Activated naive CD4-positive, alpha-beta T cell treated with anti-CD3 and anti-CD28 coated beads, Interleukin-2, amount 50 U/mL, for 72 hours (primary cell): ENCODE measurements at places on chromosomes 3 and 15.

GRCh38 chr15:71809346-71809745, 1.0 kb upstream of the NR2E3 start:
- no peak for DNase-seq

- no peak for DNase-seq
Observed at GRCh38 chr15:55110446-55110845, 86.3 kb downstream of the RSL24D1 start.

GRCh38 chr15:77107531-77108355, 36.8 kb upstream of the TSPAN3 start:
- no peak for DNase-seq

DNA sequence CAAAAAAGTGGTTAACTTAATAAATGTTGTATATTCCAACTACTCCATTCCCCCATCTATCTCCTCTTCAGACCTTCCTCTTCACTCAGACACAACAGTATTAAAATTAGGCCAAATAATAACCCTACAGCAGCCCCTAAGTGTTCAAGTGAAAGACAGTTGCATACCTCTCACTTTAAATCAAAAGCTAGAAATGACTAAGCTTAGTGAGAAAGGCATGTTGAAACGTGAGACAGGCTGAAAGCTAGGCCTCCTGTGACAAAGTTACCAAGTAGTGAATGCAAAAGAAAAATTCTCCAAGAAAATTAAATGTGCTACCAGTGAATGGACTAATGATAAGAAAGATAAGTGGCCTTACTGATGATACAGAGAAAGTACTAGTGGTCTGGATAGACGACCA, 71.7 kb downstream of the ANKRD28 start:
- no peak for DNase-seq

DNA sequence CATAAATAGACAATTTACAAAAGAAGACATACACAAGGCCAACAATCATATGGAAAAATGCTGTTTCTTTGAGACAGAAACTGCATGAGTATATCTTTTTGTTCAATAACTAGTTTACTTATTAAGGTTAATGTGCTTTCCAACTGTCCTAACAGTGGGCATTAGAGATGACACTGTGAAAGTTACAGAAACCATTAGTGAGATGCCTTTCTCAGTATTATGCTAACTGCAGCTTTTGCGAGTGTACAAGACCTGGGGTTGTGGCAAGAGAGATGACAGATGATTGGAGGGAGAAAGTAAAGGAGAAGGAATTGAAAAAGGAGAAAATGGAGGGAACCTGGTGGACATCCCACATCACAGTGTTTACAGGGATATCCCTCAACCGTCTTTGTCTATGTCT, 640.5 kb downstream of the ZPLD1 start:
- no peak for DNase-seq

DNA sequence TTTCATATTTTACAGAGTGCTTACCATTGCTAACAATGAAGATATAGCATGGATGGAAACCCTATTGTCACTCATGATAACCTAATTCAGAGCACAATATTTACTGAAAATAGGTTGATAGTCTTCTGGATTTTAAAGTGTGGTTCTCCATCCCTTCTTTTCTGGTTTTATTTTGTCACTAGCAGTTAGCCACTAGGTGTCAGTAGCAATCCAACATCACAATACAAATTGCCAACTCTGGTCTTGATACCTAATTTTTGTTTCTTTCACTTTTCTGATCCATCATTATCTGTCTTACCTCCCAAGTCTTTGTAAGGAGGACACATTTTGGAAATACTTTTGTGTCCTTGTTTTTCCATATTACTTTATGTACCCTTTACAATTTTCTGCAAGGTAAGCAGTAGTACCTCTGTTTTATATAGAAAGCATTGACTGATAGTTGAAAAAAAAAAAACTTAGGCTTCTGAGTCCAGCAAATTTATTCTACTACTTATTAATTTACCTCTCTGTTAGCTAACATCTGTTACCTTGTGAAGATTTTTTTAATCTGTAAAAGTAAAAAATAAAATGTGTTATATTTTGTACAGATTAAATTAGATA, 28.3 kb upstream of the CRYBG3 start:
- no peak for DNase-seq

GRCh38 chr15:52336529-52336928, 40.9 kb upstream of the MYO5C start:
- DNase-seq, result no peak

DNA sequence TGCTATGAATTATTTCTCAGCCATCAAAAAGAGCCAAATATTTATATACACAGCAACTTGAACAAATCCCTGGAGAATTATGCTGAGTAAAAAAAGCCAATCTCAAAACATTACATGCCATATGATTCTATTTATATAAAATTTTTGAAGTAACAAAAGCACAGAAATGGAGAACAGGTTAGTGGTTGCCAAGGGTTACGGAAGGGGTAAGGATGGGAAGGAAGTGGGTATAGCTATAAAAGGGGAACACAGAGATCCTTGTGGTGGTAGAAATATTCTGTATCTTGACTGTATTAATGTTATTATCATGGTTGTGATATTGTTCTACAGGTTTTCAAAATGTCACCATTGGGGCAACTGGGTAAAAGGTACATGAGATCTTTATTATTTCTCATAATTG, 62.3 kb upstream of the ASB14 start:
- no peak for DNase-seq

- DNase-seq, result no peak
Observed at GRCh38 chr3:48088056-48088748, 72.0 kb upstream of the MAP4 start.

DNA sequence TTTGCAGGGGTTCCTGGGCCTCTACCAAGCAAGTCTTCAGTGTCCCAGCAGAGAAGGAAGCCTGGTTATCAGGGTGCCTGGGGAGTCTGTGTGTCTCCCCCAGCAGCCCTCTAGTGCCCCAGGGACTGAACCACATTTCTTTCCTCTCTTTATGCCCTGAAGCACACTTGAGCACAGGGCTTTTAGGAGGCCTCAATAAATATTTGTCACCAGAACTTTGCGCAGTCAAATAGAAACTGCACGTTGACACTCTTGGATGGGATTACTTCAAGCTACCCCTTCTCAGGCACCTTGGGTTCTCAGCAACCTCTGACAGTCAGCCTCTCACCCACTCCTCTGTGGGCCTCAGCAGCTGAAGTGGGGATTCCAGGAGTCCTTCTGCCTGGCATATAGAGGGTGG, 226.6 kb upstream of the HES1 start:
- DNase-seq, result no peak

GRCh38 chr15:66027268-66027805, 158.0 kb downstream of the RAB11A start:
- no peak for DNase-seq

DNA sequence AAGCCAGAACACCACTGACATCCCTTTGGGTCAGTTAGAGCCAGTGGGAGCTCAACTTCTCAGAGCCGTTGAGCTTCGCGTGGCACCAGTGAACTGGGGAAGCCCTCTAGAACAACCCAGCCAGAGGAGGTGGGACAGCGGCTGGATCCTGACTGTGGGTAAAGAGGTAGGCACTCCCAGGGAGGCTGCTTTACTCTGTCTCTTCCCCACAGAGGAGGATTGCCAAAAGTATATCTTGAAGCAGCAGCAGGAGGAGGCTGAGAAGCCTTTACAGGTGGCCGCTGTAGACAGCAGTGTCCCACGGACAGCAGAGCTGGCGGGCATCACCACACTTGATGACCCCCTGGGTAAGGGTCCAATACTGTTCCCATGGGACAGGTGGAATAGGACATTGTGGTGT, 1.2 kb downstream of the MYD88 start:
- no peak for DNase-seq

DNA sequence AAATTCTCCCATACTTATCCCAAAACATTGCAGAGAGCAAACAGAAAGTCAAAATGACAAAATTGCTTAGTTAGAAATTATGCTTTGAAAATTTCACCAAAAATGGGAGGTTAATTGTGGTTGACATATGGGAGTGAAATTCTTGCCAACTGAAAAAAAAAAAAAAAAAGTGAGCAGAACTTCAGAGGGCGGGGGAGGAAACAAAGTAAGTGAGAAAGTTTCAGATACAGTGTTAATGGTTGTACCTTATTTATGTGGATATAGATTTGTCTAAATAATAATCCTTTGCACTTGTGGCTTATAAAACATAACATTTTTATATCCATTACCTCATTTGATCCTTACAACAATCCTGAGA, 91.5 kb upstream of the RAP2B start:
- no peak for DNase-seq

DNA sequence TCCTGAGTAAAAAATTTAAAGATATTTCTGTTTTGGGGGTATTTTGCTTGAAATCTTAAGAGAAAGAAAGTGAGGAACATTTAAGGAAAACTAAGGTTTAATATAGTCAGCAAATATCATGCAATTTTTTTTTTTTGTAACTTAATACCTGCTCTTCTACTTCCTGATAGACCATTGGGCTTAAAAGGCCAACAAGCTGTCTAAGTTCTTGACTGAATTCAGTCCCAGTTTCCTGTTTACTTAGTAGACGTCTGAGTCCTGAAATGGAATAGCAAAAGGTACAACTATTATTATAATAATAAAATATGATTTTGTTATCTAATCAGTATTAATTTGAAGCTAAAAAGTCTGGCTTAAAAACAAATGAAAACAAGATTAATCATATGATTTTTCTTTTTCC, 37.9 kb downstream of the IQCB1 start:
- DNase-seq, result no peak

DNA sequence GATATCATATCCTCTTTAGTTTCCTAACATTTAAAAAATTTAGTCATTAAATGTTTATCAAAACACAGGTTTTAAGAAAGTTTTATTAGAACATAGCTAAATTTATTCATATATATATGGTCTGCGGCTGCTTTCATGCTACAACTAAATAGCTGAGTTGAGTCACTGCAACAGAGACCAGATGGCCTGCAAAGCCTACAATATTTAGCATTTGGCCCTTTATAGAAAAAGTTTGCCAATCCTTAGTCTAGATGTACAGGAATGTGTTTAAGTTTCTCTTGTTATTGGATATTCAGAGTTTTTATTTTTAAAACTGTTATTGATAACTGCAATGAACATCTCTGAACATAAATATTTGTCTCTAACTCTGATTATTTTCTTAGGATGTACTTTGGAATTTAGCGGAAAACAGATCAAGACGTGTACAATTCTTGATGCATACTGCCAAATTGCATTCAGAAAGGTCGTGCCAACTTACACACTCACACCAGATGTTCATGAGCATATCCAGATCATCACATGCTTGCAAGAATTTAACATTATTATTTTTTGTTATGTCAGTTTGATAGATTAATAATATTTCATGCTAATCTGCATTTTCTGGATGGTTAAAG, 157.9 kb downstream of the STAC start:
- DNase-seq, result no peak

GRCh38 chr3:29281094-29281343, 148 bp downstream of the RBMS3 start:
- no peak for DNase-seq

GRCh38 chr3:180600473-180600872, 1.5 kb upstream of the TTC14 start:
- no peak for DNase-seq

GRCh38 chr3:151395806-151396205, 11.3 kb upstream of the P2RY12 start:
- DNase-seq, result no peak

- no peak for DNase-seq
Observed at GRCh38 chr3:25653322-25653721, 11.4 kb downstream of the TOP2B start.

DNA sequence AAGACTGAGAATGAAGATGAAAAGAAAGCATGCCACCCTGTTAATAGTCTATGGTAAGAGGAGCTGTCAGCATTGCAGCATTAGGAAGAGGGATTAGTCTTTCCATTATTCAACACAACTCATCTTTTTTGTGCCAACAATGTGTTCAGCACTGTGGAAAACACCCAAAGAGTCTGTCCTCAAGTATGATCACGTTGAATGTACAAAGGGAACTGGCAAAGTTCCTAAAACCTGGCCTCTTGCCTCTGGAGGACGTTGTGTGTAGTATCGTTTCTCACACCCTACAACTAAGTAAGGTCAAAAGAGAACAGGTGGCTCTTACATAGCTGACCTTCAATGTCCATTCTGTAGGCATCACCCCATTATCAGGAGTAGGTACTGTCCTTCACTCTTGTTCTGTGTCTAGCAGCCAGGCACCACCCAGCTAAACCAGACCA, 147.9 kb upstream of the THBS1 start:
- no peak for DNase-seq

GRCh38 chr3:168360993-168361392, 265.3 kb upstream of the GOLIM4 start:
- DNase-seq, result no peak

DNA sequence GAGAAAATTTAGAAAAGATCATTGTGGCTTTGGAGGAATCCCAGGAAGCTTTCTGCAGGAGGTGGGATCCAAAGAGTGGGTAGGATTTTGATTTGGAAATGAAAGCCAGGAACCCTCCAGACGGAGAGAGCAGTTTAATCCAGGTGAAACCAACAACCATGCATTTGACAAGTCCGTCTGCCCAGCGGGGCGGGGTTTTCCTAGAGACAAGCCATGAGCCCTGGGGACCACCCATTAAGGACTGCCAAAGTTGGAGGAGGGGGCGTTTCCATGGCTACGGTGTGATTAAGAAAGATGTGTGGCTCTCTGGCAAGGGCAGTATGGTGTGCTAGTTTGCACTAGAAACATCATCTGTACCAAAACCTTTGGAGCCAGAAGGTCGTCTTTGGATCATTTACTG, 53.4 kb downstream of the SRGAP3 start:
- no peak for DNase-seq

DNA sequence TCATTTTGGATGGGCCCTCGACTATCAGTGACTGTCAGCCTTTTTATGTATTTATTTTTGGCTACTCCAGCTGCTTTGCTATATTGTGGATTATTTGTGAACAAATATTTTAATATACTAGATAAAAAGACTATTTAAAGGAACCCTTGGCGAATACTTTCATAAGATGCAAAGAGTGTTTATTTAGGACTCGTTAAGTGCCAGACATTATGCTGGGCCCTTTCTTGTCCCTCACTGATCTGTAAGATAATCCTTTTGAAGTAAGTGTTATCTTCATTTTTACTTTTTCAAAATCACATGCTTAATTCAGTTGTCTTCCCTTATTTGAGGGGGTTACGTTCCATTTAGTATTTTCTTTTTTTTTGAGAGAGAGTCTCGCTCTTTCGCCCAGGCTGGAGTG, 376.8 kb upstream of the C2CD4B start:
- no peak for DNase-seq

GRCh38 chr3:178112134-178112533, 424.1 kb upstream of the KCNMB2 start:
- DNase-seq, result no peak
